ENCODE measurements at places on chromosomes 3 and 15.

- DNase-seq = no peak
Measured at GRCh38 chr3:81622395-81622794, 139.1 kb downstream of the GBE1 start.

- DNase-seq = peak; percentile 15
Measured at GRCh38 chr3:184965639-184966430, 153.9 kb downstream of the VPS8 start.

DNA sequence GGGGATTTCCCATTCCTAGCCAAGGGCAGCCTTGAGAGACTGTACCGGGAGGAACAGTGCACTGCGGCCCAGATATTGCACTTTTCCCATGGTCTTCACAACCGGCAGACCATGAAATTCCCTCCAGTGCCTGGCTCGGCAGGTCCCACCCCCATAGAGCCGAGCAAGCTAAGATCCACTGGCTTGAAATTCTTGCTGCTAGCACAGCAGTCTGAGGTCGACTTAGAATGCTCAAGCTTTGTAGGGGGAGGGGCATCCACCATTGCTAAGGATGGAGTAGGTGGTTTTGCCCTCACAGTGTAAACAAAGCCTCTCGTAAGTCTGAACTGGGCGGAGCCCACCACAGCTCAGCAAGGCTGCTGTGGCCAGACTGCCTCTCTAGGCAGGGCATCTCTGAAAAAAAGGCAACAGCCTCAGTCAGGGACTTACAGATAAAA is 156.3 kb downstream of the FRMD5 start:
- DNase-seq = peak; percentile 39

- DNase-seq = no peak
Measured at GRCh38 chr3:9884555-9885165, 4.6 kb upstream of the CIDEC start.

GRCh38 chr3:131458653-131459052 is 44.1 kb downstream of the MRPL3 start:
- no peak for DNase-seq

GRCh38 chr15:58525991-58526421 is 94.2 kb downstream of the LIPC start:
- no peak for DNase-seq

DNA sequence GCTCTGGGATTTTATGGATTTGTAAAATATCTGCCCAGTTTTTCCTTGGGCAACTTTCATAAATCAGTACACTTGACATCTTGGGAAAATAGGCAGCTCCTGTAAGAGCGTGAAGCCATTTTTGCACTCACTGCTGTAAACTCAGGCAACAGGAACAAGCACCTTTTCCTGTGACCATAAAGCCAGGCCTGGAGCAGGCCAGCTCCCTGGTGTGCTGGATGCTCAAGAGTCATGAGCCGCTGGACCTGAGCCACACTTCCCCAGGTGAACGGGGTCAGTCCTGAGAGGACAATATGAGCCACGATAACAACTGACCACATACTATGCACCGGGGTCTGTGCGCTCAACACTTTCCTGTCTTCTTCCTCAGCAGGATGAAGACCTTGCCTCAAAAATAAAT is 158.2 kb downstream of the NUP210 start:
- DNase-seq = no peak

GRCh38 chr15:90188914-90189748 is 12.0 kb upstream of the SEMA4B start:
- no peak for DNase-seq

DNA sequence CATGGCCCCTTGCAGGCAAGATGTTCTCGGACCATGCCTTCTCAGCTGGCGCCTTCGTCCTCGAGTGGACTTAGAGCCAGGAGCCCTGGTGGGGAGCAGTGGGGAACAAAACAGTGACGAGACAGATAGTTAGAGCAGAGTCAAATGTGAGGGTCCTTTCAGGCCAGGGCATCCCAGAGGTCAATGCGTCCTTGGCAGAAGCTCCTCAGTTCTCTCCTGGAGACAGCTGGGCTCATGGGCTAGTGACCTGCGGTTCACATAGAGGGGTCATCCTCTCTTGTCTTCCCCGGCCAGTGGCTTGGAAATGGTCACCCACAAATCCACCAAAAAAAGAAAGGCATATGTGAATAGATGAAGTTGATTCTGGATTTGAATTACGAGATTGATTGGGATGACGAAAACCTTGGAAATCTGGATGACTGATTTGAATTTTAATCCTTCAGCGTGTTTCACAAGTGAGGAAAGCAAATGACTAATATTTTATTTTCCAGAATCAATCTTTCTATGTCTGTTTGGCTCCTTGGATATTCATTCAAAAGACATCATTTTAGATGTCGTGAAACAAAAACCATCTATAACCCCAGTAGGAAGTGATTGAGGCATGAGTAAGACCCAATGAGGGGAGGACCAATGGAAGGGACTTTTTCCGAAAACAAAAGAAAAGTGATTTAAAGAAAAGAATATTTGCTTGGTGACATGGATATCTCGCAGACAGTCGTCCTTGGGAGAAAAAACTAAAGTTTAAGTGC is 84.5 kb downstream of the ASB7 start:
- DNase-seq = no peak

DNA sequence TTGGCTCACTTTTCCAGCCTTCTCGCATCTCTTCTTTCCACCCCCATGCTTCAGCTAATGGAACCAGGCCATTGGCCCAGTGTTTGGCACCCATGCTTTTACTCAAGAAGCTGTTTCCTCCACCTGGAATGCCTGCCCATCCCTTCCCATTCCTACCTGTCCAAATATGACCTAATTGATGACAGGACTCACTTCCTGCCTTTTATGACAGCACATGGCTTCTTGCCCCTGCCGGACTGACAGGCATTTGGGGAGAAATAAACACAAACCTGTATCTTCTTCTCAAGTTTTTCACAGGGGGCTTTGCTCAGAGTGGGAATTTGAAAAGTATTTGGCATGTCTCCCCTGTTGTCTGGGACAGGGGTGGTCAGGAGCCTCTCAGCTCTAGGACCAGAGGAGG is 120.1 kb downstream of the ABHD5 start:
- no peak for DNase-seq

DNA sequence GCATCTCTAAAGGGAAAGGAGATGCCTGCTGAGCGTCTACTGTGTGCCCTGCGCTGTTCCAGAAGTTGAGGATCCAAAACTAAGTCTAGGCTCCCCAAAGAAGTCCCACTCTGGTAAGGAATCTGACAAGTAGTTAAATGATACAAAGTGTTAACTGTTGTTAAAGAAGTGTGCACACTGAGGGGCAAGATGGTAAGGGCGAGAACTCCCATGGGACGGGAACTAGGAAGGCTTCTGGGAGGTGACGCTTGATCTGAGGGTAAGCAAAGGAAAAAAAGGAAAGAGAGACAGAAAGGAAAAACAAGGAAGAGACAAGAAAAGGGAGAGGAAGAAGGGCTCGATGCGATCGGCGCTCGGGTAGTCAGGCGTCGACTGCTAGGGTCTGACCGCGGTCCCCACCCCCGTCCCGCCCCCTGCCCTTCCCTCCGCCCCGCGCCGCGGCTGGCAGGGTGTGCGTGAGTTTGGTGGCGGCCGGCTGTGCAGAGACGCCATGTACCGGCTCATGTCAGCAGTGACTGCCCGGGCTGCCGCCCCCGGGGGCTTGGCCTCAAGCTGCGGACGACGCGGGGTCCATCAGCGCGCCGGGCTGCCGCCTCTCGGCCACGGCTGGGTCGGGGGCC is at the start of gene LACTB:
Gene LACTB (plus strand): TSS at position 480 of the 620 bp plus-strand sequence. CDS start 11 bp downstream, at position 491.
- peak; percentile 93 for DNase-seq

- DNase-seq = no peak
Measured at GRCh38 chr15:84582583-84583157, 18.1 kb upstream of the ZSCAN2 start.
